ENCODE measurements at places on chromosomes 7 and 10.
A peak's percentile ranks its signal among the peaks of the same experiment; 100 is the strongest.

DNA sequence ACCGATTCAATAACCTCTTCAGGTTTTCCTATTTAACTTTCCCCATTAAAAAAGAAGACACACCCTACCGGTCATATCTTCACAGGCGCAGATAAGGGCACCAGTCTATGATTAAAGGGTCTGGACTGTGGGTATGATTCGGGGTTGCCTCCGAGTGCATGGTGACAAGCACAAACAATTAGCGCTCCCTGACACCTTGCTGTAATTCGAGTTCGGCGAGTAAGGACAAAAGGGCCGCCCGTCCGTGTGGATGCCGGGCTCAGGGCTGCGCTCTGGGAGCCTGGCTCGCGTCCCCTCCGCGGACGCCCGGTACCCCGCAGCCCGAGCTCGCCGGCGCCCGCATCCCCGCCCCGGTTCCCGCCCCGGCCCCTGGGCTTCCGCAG is 111.9 kb upstream of the RHEB start:
- peaks cover 12% of the 10 kb centered on the region for H3K4me1 ChIP-seq
- peak; percentile 4 for DNase-seq
- H3K36me3 ChIP-seq = no peaks in the 10 kb centered on the region
- H3K4me3 ChIP-seq = peak overlapping the region; percentile 70
- H3K27ac ChIP-seq = peak overlapping the region; percentile 69

- H3K27me3 ChIP-seq = no peaks in the 10 kb centered on the region
- H3K36me3 ChIP-seq = no peaks in the 10 kb centered on the region
- H3K4me1 ChIP-seq = no peaks in the 10 kb centered on the region
- H3K4me3 ChIP-seq = no peak overlapping the region
- H3K27ac ChIP-seq = no peak overlapping the region
These were observed 1067.5 kb upstream of the C7orf33 start for GRCh38 chr7:147523056-147523455.

DNA sequence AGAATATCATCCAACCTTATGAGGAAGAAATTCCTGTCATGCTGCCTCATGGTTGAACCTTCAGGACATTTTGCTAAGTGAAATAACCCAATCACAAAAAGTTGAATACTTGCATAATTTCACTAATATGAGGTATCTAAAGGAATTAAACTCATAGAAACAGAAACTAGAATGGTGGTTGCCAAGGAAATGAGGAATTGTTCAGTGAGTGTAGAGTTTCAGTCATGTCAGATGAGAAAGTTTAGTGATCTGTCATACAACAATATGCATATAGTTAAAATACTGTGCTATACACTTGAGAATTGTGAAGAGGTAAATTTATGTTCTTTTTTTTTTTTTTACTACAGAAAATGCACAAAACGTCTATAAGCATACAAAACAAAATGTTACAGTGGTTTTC is 60.7 kb downstream of the R3HCC1L start:
- DNase-seq = no peak
- H3K4me3 ChIP-seq = no peak overlapping the region
- no peaks in the 10 kb centered on the region for H3K36me3 ChIP-seq

DNA sequence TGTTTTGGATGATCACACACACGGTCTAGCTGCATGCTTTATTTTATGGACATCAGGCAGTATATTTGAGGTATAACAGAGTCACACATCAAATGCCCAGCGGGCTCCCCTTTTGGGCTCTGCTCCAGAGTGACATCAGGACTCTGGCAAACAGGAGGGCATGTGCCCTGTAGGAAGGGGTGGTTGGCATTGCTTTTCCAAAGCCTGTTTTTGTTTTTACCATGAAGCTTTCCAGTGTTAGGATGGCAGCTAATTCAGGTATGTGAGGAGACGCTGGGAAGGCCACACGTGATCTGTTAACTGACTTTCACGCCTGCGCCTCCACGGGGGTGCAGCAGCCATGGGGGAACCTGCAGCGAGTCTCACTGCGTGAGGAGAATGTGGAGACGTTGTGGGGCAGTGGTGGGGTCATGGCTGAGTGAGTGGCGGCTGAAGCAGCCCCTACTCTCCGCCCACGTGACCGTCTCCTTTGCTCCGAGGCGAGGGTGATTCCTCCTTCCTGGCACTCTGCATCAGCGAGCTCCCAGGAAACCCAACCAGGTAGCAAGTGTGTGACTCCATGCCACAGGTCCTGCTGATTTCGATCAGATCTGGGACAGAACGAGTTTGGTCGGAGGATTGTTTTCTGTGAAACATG is 117.7 kb downstream of the ANKRD61 start:
- H3K36me3 ChIP-seq = peaks cover 20% of the 10 kb centered on the region
- H3K4me1 ChIP-seq = no peaks in the 10 kb centered on the region
- no peak overlapping the region for H3K27ac ChIP-seq
- no peak overlapping the region for H3K4me3 ChIP-seq

DNA sequence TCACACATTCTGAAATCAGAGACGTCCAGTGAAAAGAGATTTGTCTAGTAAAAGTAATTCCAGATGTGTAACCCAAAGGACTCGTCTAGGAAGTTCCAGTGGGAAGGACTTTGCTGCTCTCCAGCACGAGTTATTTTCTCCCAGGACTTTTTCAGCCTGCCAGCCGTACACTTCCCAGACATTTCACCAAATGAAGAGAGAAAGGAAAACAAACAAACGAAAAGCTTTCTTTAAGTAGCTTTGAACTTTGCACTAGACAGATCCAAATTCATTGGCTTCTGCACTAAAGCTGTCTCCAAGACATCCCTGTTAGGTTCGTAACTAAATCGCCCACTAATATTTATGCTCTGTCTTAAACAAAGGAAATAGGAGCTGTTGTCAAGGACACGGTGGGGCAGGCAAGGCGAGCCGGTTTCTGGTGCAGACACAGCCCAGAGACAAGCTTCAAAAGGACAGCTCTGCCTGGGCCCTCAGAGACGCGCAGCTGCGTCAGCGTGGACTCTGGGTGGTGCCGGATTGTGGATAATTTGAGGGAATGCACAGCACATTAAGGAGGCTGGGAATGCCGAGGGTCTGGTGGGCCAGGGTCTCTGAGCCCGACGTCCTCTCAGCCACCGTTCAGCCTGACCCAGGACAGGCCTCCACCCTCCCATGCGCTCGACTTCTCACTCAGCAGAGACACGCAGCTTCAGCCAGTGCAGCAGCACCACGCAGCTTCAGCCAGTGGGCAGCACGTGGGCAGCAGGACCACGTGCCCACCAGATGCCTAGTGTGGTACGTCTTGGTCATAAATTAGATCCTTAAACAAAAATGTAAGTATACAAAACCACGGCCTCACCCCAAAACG is 64.1 kb upstream of the INSIG1 start:
- no peaks in the 10 kb centered on the region for H3K4me1 ChIP-seq
- H3K36me3 ChIP-seq = no peaks in the 10 kb centered on the region
- DNase-seq = no peak

GRCh38 chr10:628386-629045 is 61.0 kb downstream of the DIP2C start:
- no peak for DNase-seq
- H3K36me3 ChIP-seq = no peaks in the 10 kb centered on the region
- H3K4me1 ChIP-seq = no peaks in the 10 kb centered on the region
- H3K4me3 ChIP-seq = no peak overlapping the region

GRCh38 chr10:102311025-102311420 is 65.7 kb downstream of the GBF1 start:
- H3K27ac ChIP-seq = no peak overlapping the region
- H3K4me3 ChIP-seq = no peak overlapping the region
- H3K27me3 ChIP-seq = no peaks in the 10 kb centered on the region
- no peaks in the 10 kb centered on the region for H3K4me1 ChIP-seq
- H3K36me3 ChIP-seq = no peaks in the 10 kb centered on the region

GRCh38 chr10:22823109-22823508 is 104.7 kb upstream of the ARMC3 start:
- no peaks in the 10 kb centered on the region for H3K4me1 ChIP-seq
- no peaks in the 10 kb centered on the region for H3K27me3 ChIP-seq
- H3K36me3 ChIP-seq = no peaks in the 10 kb centered on the region
- H3K4me3 ChIP-seq = no peak overlapping the region

DNA sequence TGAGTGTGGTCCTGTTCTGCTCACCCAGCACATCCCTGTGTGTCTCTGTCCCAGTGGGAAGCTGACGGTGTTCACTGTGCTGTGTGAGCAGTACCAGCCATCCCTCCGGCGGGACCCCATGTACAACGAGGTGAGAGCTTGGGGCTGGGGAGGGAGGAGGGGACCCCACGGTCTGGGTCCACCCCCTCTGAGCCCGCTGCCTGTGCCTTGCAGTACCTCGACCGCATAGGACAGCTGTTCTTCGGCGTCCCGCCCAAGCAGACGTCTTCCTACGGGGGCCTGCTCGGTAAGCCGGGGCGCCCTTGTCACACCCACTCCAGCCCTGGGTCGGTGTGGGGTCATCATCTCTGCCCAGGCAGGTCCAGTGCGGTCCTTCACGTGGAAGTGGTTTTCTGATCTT is 17.3 kb downstream of the GET4 start:
- no peak overlapping the region for H3K27ac ChIP-seq
- no peaks in the 10 kb centered on the region for H3K27me3 ChIP-seq
- DNase-seq = no peak
- H3K36me3 ChIP-seq = peaks cover 11% of the 10 kb centered on the region
- no peak overlapping the region for H3K4me3 ChIP-seq

DNA sequence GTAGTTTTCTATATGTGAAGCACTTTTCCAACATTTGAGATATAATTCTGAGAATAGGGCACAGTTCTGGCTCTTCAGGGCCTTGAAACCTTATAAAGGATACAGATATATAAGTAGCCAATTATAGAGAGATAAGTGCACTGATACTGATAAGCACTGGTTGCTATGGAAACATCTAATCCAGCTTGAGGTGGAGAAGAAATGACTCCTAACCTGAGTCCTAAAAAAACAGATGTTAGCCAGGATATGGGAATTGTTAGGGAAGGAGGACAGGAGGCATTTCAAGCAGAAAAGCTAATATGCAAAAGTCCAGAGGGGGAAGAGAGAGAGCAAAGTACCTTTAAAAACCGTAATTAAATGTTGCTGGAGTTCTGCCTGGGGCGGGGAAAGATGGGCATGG is 30.8 kb downstream of the STRIP2 start:
- H3K27ac ChIP-seq = no peak overlapping the region
- no peak for DNase-seq
- no peak overlapping the region for H3K4me3 ChIP-seq
- H3K36me3 ChIP-seq = no peaks in the 10 kb centered on the region

GRCh38 chr7:31794851-31795344 is 107.9 kb downstream of the PPP1R17 start:
- DNase-seq = no peak
- no peaks in the 10 kb centered on the region for H3K4me1 ChIP-seq
- no peak overlapping the region for H3K27ac ChIP-seq
- H3K36me3 ChIP-seq = no peaks in the 10 kb centered on the region
- H3K27me3 ChIP-seq = no peaks in the 10 kb centered on the region
- H3K4me3 ChIP-seq = no peak overlapping the region

GRCh38 chr10:101607124-101607523 is 19.0 kb downstream of the DPCD start:
- DNase-seq = no peak
- no peak overlapping the region for H3K4me3 ChIP-seq
- H3K27me3 ChIP-seq = no peaks in the 10 kb centered on the region
- no peaks in the 10 kb centered on the region for H3K4me1 ChIP-seq
- H3K27ac ChIP-seq = no peak overlapping the region
- H3K36me3 ChIP-seq = peaks cover 68% of the 10 kb centered on the region

DNA sequence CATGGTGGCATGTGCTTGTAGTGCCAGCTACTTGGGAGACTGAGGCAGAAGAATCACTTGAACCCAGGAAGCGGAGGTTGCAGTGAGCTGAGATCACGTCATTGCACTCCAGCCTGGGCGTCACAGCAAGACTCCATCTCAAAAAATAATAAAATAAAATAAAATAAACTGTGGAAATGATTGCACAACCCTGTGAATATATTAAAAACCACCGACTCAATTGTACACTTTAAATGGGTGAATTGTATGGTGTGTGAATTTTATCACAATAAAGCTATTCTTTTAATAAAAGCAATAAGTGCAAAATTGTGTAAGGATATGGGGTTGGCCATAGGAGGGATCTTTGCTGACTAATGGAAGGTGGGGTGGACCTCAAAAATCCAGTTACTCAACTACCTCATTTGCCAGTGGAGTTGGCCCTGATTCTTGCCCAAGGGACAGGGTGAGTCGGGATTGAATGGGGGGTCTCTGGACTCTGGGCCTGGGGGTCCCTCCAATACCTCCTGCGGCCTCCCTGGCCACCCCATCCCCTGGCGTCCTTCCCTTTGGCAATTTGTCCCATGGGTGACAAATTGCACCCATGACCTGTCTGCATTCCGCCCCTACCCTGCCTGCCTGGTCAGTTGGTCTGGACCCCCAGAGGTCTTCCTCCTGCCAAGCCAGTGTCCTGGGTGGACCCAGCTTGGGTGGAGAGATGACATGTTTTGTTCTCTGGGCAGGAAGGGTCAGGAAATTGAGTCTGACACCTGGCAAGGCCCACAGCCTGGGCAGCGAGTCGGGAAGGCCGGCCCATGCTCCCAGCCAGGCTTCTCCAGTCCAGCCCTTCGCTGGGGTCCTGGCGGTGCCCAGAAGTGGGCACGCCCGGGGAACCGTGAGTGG is 61.7 kb upstream of the ELN start:
- no peaks in the 10 kb centered on the region for H3K27me3 ChIP-seq
- H3K36me3 ChIP-seq = no peaks in the 10 kb centered on the region
- no peak overlapping the region for H3K4me3 ChIP-seq
- H3K27ac ChIP-seq = no peak overlapping the region

GRCh38 chr7:123201901-123202300 is 2.1 kb upstream of the SLC13A1 start:
- H3K4me1 ChIP-seq = no peaks in the 10 kb centered on the region
- H3K4me3 ChIP-seq = no peak overlapping the region
- DNase-seq = no peak
- no peak overlapping the region for H3K27ac ChIP-seq
- H3K36me3 ChIP-seq = no peaks in the 10 kb centered on the region

- no peak overlapping the region for H3K27ac ChIP-seq
- H3K36me3 ChIP-seq = no peaks in the 10 kb centered on the region
- no peaks in the 10 kb centered on the region for H3K4me1 ChIP-seq
- no peak for DNase-seq
These were observed 121.0 kb upstream of the LANCL2 start for GRCh38 chr7:55244006-55244745.

GRCh38 chr7:98470485-98471240 is 69.8 kb upstream of the BAIAP2L1 start:
- no peaks in the 10 kb centered on the region for H3K36me3 ChIP-seq
- no peaks in the 10 kb centered on the region for H3K4me1 ChIP-seq
- no peaks in the 10 kb centered on the region for H3K27me3 ChIP-seq

- no peaks in the 10 kb centered on the region for H3K4me1 ChIP-seq
- no peak overlapping the region for H3K27ac ChIP-seq
- no peaks in the 10 kb centered on the region for H3K27me3 ChIP-seq
- no peaks in the 10 kb centered on the region for H3K36me3 ChIP-seq
- DNase-seq = no peak
These were observed 415.4 kb upstream of the LRRN3 start for GRCh38 chr7:110675383-110676103.

Data from naive thymus-derived CD4-positive, alpha-beta T cell (primary cell).